GM06990 (cell line): ENCODE measurements at places on chromosomes 2 and 18.

GRCh38 chr18:3400567-3401296, 49.2 kb upstream of the TGIF1 start:
- DNase-seq: no peak

DNA sequence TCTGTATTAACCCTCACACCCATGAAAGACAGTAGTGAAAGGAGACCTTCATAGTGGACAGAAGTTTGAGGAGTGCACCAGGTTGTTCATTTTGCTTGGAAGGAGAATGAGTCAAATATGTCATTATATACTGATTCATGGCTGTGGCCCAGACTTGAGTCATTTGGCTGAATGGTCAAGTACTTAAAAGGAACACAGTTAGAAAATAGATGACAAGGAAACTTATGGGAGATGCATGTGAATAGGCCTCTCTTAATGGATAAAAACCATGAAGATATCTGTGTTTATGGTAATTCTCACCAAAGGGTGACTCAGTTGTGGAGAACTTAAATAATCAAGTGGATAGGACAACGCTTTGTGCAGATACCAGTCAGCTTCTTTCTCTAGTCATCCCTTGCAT, 524.7 kb upstream of the CNTNAP5 start:
- no peak for DNase-seq

- no peak for DNase-seq
Measured at GRCh38 chr2:97645112-97645694, 659 bp upstream of the COX5B start.

GRCh38 chr18:35927430-35927829, 45.0 kb upstream of the RMP24 start:
- DNase-seq: no peak

DNA sequence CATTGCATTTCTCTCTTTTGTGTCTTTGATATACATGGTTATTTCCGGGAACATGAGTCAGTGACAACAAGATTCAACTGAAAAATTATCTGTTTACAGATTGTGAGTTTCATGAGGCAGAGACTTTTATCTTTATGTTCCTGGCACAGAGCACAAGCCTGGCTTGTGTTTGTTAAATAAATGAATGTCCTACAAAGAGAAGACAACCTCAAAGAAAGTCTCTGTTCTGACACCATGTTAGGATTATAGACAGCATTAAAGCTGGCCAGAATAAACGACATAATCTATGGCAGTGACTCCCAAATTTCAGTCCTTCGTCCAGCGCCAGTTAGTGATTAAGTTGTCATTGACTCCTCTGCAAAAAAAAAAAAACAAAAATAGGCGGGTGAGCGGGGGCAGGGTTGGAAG, 97.4 kb upstream of the DNAJC10 start:
- no peak for DNase-seq

GRCh38 chr18:23188068-23188760, 52.9 kb downstream of the CABLES1 start:
- DNase-seq: no peak

- no peak for DNase-seq
Measured at GRCh38 chr2:14072338-14072737, 560.2 kb upstream of the LRATD1 start.

DNA sequence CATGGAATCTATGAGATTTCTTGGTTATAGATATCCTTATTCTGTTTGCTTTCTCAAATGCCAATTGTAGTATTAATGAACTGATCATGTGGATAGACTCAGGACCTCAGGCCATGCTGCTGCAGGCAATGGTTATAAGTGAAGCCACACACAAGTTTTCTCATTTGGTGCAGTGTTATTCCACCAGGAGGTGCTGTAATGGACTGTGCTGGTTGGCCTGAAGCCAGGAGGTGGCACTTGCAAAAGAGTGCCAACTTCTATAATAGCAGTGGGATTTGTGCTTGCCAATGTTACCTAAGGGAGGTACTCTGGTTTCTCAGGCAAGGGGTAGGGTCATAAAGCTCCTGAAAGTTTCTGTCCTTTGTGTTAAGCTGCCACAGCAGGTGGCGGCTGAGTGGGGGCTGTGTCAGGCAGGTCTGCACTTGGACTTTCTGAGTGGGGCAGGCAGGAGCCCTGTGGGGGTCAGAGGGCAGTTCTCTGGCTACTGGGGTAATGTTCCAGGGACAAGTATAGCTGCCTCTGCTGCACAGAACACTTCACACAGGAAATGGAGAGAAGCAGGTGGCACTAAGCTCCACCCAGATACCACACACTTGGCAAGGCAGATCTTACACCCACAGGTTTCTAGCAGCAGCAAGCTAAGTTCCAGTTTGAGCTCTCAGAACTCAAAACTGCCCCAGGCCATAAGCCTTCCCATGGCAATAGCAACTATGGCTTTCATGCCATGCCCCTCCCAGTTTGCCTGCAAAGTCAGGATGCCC, 352.6 kb upstream of the CWC22 start:
- peak; percentile 47 for DNase-seq

DNA sequence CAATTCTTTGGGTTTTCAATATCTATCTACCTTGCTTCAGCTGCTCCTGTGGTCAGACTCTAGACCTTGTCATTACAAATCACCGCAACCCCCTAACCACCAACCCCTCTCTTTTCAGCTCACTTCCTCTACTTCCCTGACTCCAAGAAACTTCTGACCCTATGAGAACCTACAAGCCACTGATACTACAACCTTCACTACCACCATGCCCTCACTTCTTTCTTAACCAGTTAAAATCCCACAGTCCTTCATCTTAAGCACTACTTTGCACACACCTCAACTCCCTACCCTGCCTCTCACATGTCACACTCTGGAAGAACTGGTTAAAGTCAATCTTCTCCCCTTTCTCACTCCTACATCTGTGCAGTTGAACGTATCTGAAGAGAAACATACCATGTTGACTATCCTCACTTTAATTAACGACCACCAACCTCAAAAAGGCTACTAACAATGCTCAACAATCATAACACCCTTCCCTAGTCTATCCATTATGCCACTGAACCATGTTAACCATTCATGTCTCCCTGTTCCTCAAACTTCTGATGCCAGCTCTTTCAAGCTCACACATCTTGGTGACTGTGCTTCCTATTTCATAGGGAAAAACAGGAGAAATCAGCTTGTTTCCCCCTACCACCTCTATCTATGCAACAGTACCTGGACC, 12.6 kb downstream of the EIF2AK3 start:
- DNase-seq: no peak

DNA sequence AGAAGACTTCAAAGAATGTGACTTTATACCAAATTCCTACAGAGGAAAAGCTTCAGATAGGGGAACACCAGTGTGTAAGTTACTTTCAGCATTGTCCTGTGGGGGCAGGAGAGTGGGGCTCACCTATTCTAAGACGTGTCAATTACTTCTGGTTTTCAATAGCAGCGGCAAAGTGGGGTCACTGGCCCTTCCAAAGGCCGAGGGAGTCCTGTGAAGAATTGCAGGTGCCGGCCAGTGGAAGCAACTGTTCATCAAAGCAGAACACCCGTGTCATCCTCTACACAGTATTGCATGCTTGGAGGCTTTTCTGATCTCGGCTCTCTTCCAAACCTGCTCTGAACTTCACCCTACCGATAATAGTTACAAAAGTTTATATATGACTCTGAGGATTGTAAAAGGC, 1176.5 kb upstream of the TMEFF2 start:
- DNase-seq: no peak

DNA sequence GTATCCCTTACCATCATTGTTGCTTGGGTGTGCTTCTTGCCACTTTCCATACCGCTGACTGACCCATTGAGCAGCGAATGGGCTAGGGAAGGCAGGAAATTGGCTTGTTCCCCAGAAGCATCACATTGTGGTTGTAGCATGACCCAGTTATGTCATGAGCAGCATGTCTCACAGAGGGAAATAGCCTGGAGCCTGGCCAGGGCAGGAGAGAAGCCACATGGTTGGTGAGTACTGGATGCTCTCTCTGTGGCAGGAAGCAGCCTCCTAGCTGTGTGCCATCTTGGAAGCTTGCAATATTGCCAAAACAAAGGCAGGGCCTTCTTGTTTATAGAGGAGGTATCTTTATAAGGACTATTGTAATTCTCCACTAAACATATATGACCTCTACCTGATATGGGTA, 482.6 kb downstream of the PIK3C3 start:
- no peak for DNase-seq

DNA sequence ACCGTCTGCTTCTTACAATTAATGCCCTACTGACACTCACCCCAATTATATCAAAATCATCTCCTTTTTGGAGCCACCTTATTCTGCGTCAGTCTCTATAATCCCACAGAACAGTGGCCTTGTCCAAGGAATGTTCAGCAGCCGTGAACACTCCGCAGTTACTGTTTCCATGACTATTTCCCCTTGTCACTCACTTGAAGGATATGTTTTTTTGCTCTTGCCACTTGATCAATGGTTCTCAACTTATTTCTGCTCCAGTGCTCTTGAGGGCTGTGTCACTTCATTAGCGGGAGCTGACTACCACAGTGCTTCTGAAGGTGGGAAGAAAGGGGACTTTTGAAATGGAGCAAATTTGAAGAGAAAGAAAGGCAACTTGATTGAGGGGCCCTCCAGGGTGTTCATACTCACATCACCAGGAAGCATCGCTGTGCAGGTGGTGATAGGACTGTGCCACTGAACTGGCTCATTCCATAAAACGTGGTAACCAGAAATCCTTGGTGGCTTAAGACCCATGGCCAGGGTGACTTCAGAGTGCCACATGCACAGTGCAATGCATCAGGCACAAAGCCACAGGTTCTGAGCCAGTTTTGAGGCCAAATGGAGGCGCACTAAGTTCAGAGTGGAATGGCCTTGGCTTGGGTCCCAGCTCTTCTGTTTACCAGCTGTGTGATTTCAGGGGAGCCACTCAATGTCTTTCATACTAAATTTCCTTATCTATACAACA, 320.6 kb upstream of the RAB12 start:
- no peak for DNase-seq
